Left renal cortex interstitium (tissue), 4 donors: ENCODE measurements at places on chromosomes 12 and 14. TPM values are rescaled to one million over a fixed set of nuclear protein-coding genes. Genes with fewer than 3 reads are reported as not detected.

The SIX6 gene
- polyA plus RNA-seq = not detected

The FBLN5 gene
- 181 TPM for polyA plus RNA-seq

The MGP gene
- 65.6 TPM for polyA plus RNA-seq

DNA sequence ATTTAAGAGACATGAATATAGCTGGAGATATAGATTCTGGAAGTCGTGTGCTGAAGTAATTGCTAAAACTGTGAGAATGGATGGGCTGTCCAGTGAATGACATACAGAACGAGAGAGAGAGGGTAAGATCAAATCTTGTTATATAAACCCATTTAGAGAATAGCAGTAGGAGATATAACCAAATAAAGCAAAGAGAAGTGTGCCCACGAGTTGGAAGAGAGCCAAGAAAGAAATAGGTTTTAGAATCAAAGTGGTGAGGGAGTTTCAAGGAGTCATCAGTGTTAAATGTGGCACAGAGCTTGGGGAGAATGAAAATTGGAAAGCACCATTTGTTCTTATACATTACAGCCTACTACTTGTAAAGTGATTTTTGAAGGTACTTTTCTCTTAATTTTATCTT is 19.2 kb downstream of the TOGARAM1 start:
- DNase-seq = no peak

- no peak for DNase-seq
Measured at GRCh38 chr14:73457041-73457923, 1.1 kb downstream of the NUMB start.
